ENCODE measurements at places on chromosomes 6 and 20.

DNA sequence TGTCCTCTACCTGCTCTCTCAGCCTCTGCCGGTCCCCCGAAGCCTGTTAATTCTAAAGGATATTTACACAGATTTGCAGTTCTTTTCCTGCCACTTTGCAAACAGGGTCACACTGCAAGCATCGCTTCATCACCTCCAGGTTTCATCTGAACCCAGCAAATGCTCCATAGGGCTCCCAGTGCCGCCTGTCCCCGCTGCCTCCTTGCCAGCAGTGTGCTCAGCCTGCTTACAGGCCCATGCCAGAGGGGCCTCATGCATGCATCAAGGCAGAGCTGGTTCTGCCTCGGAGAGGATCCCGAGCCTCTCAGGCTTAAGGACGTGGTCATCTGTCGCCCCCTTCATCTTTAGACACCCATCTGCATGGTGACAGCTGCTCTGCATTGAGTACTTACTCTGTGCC lies 10.5 kb downstream of the SIRPA start:
- DNase-seq, result no peak

GRCh38 chr6:149317644-149318571 lies at the start of gene TAB2:
Gene TAB2, plus strand, starts transcription at chr6:149317712. Its CDS starts 52,286 bp downstream, at chr6:149369998.
- DNase-seq, result peak; percentile 84

DNA sequence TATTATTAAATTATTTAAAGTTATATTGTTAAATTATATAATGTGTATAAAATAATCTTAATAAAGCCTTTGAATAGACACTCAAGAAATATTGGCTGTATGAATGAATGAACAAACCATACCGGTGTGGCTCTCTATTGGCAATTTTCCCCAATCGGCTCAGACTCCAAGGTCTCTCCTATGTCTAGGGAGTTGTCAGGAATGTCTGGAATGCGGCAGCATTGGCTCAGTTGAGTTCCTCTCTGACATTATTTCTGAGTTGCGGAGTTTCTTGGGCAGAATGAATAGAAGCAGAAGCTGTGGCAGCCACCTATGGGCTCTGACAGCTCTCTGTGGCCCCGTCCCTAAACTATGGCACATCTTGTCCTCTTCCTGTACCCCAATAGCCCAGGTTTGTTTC lies 111.0 kb downstream of the SOBP start:
- DNase-seq, result no peak

DNA sequence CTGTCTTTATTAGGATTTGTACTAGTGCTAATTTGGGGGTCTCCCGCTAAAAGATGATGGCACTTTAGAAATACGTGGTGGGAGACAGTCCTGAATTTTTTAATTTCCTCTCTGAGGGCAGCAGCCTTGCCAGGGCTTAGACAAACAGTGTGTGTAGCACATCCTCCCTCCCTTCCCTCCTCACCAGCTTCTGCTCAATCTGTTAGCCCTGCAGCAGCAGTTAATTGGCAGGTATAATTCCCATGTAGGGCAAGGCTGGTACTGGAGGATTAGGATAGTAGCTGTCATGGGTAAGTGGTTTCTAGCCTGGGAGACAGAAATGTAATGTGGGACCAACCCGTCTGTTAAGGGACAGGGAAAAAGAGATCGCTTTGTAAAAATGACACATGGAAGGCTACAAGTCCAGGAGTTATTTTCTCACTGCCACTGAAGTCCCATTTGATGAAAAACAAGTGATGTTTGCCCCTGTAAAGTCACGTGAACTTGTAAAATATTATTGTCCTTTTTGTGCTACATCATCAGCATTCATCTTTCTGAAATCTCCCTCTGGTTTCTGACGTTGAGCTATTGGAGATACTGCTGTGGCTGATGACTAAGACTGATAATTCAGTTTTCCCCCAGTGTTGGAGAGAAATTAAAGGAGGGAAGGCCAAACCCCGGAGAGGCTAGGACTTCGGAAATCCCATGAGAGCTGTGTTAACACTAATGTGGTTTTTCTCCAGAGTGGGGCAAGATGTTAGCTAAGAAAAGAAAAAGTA lies 40.6 kb downstream of the CTNNBL1 start:
- DNase-seq, result no peak

GRCh38 chr6:36871686-36872085 lies 2.9 kb downstream of the PPIL1 start:
- DNase-seq, result no peak

DNA sequence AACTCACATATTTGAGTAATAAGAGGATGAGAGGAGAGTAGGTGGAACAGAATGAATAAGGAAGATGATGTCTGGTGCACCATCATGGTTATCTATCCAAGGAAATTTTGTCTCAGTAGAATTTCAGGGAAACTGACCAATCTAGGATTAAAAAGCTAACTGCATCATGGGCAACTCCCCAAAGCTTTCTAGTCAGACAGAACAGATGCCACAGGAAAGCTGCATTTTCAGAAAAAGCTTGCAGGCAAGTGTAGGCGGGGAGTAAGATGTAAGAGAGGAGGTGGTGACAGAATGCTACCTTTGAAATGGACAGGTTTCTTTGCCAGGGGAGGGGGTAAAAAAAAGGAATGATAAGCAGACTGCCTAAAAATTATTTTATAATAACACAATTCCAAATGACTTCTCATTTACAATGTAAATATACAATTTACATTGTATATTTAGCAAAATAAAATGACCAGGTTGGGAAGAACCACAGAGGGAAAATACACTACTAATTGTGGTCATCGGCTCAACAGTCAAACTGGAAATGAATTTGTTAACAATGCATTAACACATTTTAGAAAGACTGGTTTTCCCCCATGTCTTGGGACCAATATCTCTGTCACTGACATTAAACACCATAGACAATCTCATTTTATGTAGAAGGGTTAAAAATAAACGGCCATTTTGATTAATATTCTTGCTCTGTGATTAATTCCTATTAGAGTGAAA lies 15.1 kb downstream of the NHSL1 start:
- DNase-seq, result no peak

GRCh38 chr6:100176311-100176950 lies 182.4 kb upstream of the MCHR2 start:
- no peak for DNase-seq

GRCh38 chr20:6614836-6615235 lies 152.7 kb upstream of the BMP2 start:
- DNase-seq, result no peak

GRCh38 chr6:120230008-120230407 lies 880.4 kb upstream of the MAN1A1 start:
- no peak for DNase-seq

GRCh38 chr20:51752343-51752951 lies 15.7 kb downstream of the ATP9A start:
- no peak for DNase-seq

DNA sequence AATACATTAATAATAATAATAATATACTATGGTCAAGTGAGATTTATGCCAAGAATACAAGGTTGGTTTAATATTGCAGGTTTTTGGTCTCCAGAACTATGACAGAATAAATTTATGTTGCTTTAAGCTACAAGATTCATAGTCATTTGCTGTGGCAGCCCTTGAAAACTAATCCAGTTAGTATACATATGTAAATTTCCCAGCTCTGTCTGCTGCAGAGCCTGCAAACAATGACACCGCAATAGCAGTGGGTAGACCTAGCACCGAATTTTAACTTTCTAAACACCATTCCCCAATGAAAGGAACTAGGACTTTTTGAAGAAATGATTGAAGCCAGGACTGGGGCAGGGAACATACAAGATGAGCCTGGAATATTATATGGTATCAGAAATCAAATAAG lies 647.7 kb upstream of the NRSN1 start:
- DNase-seq, result no peak

DNA sequence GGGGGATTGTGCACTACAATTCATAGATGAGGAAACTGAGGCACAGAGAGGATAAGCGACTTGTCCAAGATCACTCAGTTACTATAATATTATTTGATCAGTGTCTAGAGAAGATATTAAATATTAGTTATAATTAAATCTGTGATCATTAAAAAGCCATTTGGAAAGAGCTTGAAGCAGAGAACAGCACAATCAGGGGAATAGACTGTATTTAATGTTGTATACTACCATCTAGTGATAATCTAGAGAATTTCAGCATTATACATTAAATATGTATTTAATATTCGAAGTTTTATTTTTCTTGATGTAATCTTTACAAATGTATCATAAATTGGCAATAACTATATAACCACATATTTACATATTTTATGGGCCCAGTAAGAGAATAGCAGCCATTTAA lies 20.1 kb upstream of the MTCL3 start:
- no peak for DNase-seq

DNA sequence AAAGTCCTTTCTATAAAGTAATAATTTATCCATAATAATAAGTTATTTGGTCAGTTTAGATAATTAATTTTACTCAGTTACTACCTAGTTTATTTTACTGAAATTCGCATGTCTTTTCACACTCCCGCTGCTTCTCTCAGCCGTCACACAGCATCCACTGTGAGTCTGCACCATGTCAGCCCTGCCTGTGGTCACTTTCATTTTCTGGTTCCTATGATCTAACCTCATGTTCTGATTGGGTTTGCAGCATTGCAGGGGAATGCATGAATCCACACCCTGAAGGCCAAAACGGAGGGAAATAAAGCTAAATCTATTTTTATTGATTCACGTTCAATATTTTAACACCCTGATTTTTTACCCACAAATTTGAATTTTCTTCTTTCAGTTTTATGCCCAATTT lies 47.4 kb downstream of the PDE10A start:
- DNase-seq, result no peak

DNA sequence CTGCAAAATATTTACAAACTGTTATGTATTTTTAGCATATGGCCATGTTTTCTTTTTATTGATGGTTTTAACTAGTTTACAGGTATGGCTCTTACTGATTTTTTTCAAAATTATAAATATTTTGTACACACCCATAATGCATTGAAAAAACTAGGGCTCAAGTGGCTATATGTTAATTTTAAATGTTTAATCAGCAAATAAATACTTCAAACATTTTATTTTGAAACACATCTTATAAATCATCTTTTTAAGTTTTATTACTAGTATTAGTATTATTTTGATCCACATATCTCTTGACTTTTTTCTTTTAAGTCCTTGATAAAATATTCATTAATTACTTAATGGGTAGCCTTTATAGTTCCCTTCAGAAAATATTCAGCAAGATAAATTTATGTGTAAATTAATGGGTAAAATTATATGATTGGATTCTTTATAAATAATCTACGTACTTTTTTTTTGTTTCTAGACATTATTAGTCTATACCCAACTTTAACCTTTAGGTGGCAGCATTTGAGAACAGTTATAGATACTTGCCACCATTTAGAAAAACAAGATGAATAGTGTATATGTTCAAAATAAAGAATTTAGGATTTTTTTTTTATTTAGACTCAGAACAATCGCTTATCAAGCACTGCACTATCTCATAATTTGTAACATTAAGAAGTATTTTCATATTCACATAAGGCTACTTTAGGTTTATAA lies 241.9 kb downstream of the ADGRB3 start:
- no peak for DNase-seq

DNA sequence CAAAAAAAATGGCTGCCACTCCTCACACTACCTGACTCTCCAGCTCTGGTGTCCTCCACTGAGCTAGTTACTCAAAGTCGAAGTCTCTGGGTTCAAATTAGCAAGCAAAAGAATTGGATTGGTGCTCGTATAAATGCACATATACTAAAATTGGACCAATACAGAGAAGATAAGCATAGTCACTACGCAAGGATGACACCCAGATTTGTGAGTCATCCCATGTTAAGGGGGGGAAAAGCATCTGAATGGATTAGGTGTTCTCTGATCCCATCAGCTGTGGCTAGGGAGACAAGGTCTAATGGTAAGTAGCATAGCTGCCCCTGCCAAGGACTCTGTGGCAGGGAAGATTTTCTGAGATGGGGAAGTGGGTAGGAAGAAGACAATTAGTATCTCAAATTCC lies 18.3 kb upstream of the AMD1 start:
- DNase-seq, result no peak

- DNase-seq, result no peak
Observed at GRCh38 chr20:61966492-61967244, 99.0 kb downstream of the TAF4 start.

- no peak for DNase-seq
Observed at GRCh38 chr6:125985979-125986300, 400 bp upstream of the TRMT11 start.

GRCh38 chr6:3850451-3851203 lies 1.5 kb downstream of the FAM50B start:
- peak; percentile 66 for DNase-seq

DNA sequence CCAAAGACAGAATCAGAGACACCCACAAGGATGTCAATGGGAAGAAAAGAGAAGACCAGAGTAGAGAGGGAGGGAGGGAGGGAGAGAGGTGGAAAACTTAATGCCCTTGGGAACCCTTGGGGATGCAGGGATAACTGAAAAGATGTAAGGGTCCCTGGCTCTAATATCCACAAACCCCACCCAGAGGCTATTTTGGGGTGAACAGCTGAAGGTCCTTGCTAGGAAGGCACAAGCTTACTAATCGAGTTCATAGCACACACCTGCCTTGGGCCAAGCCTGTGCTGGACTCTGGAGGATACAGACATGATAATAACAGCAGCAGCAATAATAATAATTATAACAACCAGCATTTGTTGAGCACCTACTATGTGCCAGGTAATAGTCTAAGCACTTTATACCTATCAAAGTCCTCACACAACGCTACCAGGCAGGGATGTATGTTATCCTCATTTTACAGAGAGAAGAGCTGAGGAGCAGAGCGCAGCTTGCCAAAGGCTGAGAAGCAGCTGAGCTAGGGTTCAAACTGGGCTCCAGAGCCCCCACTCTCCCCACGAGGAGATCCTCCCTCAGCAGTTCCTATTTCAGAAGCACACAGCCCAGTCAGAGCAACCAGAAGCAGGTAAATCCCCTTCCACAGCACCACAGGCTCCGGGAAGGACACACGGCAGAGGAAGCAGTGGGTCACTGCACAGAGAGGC lies 174.2 kb downstream of the ANKRD60 start:
- no peak for DNase-seq

DNA sequence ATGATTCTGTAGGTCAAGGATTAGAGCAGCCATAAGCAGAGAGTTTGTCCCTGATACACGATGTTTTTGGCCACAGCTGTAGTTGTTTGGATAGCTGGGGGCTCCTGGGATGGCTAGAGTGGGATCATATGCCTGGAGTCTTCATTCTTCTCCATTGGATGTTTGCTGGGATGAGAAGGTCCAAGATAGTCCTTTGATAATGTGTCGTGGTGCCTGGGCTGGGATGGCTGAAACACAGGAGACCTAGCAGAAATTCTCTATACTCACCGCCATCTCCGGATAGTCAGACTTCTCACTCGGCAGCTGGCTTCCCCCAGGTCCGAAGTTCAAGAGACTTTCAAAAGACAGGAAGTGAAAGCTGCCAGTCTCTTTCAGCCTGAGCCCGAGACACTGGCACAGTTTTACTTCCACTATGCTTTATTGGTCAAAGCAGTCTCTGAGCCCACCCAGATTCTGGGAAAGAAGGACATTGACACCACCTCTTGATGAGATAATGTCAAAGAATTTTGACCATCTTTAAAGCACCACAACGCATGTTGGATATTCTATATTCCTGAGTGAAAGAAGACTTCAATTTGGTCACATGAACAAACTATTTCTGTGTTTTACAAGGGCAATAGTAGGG lies 16.0 kb downstream of the MARCKS start:
- DNase-seq, result peak; percentile 23

GRCh38 chr6:148195511-148195910 lies 147.1 kb upstream of the SASH1 start:
- no peak for DNase-seq

Measured in activated CD4-positive, alpha-beta T cell treated with anti-CD3 and anti-CD28 coated beads for 48 hours (primary cell).